Activated CD4-positive, alpha-beta memory T cell treated with anti-CD3 and anti-CD28 coated beads for 36 hours (primary cell): ENCODE measurements at places on chromosomes 12 and 14. TPM values are rescaled to one million over a fixed set of nuclear protein-coding genes. Genes with fewer than 3 reads are reported as not detected.

TAS2R43 gene
- total RNA-seq, result 0.21 TPM

LPCAT3 gene
- total RNA-seq, result 20.5 TPM

GYS2 gene
- not detected for total RNA-seq

PRB4 gene
- not detected for total RNA-seq

RD3L gene
- total RNA-seq, result not detected

PIANP gene
- total RNA-seq, result 0.17 TPM

PPP2R5C gene
- total RNA-seq, result 252 TPM

KRT2 gene
- not detected for total RNA-seq

ATN1 gene
- 37.8 TPM for total RNA-seq

SLCO1B3 gene
- not detected for total RNA-seq

AICDA gene
- total RNA-seq, result not detected

GZMB gene
- 2,294 TPM for total RNA-seq

CLEC9A gene
- not detected for total RNA-seq
